ENCODE measurements at places on chromosomes 2 and 18.

DNA sequence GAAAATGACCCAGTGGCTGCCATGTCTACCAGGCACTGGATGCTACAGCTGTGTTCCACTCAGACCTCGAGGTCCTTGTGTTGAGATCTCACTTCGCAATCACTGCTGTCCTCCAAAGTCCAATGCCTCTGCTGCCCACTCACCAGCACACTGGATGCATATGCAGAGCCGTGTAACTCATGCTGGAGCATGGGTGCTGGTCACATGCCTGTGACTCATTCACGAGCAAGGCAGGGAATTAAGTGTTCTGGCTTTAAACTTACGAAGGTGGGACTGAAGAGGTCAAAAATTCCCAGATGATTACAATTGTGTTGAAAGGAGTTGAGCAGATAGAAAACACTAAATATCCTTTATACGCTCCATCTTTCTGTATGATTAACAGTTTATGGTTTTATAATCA is 417.5 kb downstream of the NUP35 start:
- DNase-seq, result no peak

GRCh38 chr2:98899041-98899702 is 36.9 kb downstream of the CRACDL start:
- DNase-seq, result no peak

DNA sequence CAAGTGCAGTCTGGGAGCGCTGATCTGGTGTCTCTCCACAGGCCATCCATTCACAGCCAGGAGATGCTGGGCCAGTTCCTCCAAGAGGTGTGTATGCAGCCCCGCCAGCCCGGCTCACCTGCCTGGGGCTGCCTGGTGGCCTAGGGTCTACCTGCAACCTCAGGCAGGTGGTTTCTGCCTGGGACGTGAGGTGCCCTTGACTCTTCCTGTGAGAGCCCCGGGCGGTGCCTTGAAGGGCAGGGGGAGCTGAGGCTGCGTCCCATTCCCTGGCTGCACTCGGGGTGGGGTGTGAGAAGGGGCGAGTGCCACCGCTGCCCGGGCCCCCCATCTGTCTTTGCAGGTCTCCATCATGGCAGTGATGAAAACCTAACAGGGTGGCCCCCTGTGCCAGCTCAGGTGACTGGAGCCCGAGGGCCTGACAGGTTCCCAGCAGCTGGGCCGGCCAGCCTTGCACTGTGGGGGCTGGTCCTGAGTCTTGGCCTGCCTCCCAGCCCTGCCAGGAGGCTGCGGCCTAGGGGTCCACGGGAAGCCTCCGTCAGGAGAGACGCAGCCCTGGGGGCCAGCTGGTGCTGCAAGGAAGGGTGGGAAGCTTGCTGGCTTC is 11.9 kb downstream of the CAPN10 start:
- DNase-seq, result no peak

- no peak for DNase-seq
These were observed 485.2 kb downstream of the EIPR1 start for GRCh38 chr2:2892378-2892777.

GRCh38 chr18:50797142-50797541 is 22.7 kb downstream of the MRO start:
- no peak for DNase-seq

- no peak for DNase-seq
These were observed 10.6 kb upstream of the SFT2D3 start for GRCh38 chr2:127690696-127691095.

GRCh38 chr2:29573147-29573546 is 348.2 kb downstream of the ALK start:
- DNase-seq, result no peak

- DNase-seq, result no peak
These were observed 354.9 kb downstream of the PTPRM start for GRCh38 chr18:7921938-7922587.

- peak; percentile 53 for DNase-seq
These were observed 92.9 kb downstream of the MREG start for GRCh38 chr2:215920244-215921100.

Data from substantia nigra (tissue), 51 donors.